ENCODE measurements at places on chromosomes 7 and 10.

GRCh38 chr10:13587391-13587790 is 626 bp downstream of the PRPF18 start:
- DNase-seq = no peak

DNA sequence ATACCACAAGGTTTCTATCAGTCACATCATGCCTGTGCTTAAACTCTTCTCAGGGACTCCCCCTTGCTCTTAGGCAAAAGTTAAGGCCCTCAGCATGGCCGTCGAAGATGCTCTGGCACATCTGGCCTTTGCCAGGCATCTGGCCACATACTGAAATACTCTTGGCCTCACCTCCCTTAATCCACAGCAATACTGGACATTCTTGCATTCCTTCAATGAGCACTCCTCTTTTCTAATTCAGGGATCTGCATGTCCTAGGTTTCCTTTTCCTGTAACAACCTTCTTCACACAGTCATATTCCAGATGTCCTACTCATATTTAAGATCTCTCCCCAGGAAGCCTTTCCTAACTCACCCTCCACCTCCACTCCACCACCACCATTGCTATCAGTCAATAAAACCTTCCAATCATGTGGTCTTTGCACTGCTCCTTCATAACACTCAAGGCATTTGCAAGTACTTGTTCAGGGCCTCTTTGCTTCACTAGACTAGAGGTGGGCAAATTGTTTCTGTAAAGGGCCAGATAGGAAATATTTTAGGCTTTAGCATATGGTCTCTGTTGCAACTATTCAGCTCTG is 216.6 kb downstream of the KCNMA1 start:
- no peak for DNase-seq

DNA sequence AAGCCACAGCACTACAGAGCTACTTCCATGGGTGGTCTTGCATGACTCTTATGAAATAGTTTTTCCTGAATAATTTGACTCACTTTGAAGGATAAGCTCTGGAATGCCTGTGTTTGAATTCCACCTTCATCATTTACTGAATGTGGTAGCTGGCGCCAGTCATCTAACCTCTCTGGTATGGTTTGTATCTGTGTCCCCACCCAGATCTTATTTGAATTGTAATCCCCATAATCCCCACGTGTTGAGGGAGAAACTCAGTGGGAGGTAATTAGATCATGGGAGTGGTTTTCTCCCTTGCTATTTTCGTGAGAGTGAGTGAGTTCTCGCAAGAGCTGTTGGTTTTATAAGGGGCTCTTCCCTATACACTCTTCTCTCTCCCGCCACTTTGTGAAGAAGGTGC is 11.2 kb upstream of the SLC13A1 start:
- DNase-seq = no peak

- DNase-seq = no peak
Observed at GRCh38 chr7:155489158-155489840, 31.4 kb downstream of the EN2 start.

DNA sequence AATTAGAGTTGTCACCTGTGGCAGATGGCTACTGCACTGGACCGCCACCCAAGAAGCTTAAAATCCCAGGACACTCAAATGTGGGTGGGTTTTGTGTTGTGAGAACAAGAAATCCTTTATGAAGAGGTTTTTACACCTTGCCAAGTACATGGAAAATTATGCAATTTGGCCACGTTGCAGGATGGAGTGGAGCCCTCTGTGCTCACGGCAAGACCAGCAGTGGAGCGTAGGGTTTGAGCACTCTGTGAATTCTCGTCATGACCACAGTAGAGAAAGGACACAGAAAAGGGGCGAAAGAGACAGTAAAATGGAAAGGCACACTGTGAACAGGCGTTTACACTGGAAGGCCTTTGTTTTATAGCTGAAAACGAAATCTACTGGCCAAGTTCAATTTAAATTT is 222.6 kb downstream of the ADARB2 start:
- DNase-seq = no peak
